ENCODE measurements at places on chromosomes 12 and 14.

GRCh38 chr14:71486279-71486678, 445.9 kb upstream of the RGS6 start:
- DNase-seq = no peak

DNA sequence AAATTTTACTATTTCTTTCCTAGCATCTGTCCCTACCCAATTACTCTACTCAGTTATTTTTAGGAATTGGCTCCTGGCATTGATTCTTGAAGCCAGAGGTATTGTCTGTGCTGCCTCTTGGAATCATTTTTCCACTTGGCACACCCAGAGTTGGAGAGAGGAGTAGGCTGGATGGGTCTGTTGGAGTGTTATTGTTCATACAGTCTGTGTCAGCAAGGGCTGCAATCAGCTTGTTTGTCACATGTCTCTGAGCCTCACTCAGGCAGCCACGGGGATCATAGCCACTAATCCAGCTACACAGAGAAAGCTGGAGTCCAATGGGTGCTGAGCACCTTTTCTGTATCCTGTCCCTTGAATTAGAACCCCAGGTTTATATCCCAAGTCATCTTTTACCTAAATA, 176.0 kb upstream of the DYRK2 start:
- peak; percentile 27 for DNase-seq

DNA sequence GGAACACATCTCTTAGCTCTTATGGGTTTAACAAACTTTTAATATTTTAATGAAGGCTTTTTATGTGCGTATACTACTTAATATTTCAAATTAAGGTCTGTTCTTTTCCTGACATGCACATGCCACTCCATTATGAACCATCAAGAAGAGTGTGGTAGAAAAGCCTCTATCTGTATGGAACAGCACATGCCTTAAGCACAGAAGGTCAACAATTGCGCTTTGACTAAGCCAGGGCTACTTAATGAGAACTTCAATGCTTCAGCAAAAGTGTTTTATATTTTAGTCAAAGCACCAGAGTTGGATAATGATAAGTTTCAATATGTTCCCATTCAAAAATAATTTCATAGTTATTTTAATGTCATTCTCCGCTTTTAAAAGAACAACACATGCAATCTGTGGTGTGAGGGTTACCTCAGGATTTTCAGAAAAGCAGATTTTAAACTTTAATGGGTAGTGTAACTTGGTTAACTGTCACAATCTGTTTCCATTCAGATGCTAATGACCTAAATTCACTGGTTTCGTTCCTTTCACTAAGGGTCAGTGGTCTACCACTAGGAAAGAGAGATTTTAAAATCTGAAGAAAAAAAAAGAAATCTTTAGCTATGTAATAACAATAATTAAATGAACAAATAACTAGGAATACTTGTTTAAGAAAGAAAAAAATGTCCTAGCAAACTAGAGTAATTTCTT, 193.4 kb upstream of the NOVA1 start:
- no peak for DNase-seq

DNA sequence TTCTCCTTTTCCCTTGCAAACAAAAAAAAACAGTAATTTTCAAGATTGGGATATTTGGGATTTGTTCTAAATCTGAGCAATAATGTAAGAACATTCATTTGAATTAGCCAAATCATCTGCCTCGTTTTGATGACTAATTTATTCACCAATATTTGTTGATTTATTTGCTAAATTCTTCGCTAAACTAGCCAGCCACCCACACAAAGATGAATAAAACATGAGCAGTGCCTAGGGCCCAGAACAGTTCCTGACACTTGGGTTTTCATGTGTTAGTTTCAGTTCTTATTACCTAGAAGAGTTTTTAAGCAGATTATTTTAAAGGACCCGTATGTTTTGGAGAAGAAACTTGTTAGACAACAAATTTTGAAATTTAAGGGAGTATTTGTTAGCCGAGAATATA, 1.4 kb downstream of the ETNK1 start:
- DNase-seq = peak; percentile 82

- peak; percentile 81 for DNase-seq
These were observed 57.7 kb downstream of the HMGA2 start for GRCh38 chr12:65881965-65882413.

DNA sequence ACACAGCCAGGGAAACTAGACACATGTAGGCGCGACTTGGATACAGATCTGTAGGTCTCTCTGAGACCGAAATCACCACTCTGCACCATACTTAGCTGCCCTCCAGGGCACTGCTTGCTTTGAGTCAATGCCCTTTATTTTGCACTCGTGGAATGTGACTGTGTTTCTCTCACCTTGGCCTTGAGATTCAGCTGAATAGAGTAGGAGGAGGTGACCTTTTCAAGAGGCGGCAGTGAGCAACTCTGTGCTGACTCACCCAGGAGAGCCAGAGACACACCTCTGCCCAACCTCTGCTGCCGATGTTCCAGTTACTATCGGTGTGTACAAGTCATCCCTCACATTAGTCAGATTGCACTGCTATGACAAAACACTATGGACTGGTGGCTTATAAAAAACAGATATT, 583.4 kb downstream of the VRK1 start:
- no peak for DNase-seq

GRCh38 chr12:4496145-4496838, 42.4 kb upstream of the RAD51AP1 start:
- no peak for DNase-seq

- no peak for DNase-seq
These were observed 62.1 kb upstream of the C14orf180 start for GRCh38 chr14:104517426-104517825.

GRCh38 chr12:79333144-79333543, 357.6 kb downstream of the PAWR start:
- DNase-seq = no peak

- peak; percentile 28 for DNase-seq
These were observed 54.5 kb downstream of the VCPKMT start for GRCh38 chr14:50061664-50062437.

GRCh38 chr12:95439461-95440230, 34.3 kb upstream of the METAP2 start:
- no peak for DNase-seq

- DNase-seq = no peak
These were observed 35.0 kb upstream of the ESR2 start for GRCh38 chr14:64329149-64329548.

GRCh38 chr12:45315462-45315861, 99.6 kb downstream of the ANO6 start:
- peak; percentile 14 for DNase-seq

- peak; percentile 84 for DNase-seq
These were observed 58.2 kb upstream of the FLRT2 start for GRCh38 chr14:85471744-85472143.

DNA sequence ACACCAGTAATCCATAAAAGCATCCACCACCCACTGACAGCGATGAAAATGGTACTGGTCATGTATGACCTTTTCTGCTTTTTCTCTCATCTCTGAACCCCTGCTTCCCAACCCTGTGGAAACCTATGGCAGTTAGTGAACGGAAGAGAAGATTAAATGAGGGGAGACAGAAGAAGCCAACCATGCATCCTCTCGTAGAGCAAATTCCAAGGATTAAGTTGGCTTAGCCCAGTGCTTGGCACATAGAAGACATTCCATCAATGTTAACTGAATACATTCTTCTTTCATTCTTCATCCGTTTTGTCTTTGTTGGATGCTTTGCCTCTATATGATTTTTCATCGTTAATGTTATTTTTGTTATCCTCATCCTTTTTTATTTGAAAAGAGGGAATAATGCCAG, 339.7 kb upstream of the FLRT2 start:
- no peak for DNase-seq
